ENCODE measurements at places on chromosomes 11 and 22.
A peak's percentile ranks its signal among the peaks of the same experiment; 100 is the strongest.

- peak; percentile 63 for DNase-seq
Observed at GRCh38 chr11:130719220-130719915, 196.9 kb downstream of the SNX19 start.

GRCh38 chr22:18927020-18927419, 9.1 kb downstream of the PRODH start:
- no peak for DNase-seq

DNA sequence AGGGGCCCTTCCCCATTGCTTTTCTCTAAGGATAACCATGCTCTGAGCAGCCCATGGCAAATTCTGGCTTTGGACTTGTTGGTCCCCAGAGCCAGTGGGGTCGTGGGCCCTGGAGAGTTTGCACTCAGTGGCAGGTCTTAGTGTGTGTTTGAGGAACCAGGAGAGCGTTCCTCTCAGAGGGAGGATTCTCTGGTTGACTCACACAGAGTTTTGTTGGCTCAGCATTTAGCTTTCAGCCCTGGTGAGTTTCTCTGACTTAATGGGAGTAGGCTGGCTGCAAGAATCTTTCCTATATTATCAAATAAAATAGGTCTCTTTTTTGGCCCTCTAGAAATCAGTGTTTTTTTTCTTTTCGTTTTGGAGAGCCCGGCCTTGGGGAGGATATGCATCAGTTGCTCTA, 20.9 kb downstream of the ST14 start:
- DNase-seq, result peak; percentile 63

DNA sequence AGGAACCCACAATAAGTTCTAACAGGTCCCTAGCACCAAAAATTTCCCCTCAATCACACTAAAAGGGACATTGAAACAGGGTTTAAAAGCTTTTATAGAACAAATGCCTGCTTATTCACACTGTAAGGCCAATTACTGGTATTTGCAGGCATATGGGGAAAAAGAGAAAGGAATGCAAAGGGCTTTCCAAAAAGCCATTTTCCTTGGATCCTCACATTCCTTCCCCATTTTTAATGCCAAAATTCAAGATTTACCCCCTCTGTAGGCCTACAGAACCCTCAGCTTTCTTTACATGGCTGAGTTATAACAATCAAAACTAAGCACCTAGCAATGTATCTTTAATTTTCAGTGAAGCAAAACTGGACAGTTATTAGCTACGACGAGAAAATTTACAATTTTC, 102.0 kb downstream of the SBF2 start:
- no peak for DNase-seq
